ENCODE measurements at places on chromosomes 11 and 22.

- no peak for DNase-seq
Measured at GRCh38 chr11:11545285-11546275, 76.2 kb downstream of the GALNT18 start.

- DNase-seq: no peak
Measured at GRCh38 chr22:43515902-43516301, 104.1 kb downstream of the MPPED1 start.

- DNase-seq: no peak
Measured at GRCh38 chr11:119785131-119785530, 56.1 kb upstream of the NECTIN1 start.

DNA sequence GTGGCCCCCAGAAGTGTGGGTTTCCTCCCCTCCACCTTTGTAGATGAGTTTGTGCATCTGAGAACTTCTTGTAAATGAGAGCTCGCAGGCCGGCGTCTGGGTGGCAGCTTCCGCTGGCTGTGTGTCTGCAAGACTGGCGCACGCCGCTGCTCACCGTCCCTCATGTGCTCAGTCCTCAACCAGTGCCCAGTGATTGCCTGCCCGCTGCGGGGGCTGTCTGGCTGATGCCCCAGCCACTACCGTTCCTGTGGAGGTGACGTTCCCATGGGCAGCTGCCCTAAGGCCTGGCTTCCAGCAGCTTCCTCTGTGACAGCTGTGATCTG is 8.8 kb downstream of the TBX1 start:
- DNase-seq: no peak

GRCh38 chr11:83042964-83043711 is 28.6 kb downstream of the RAB30 start:
- no peak for DNase-seq

- no peak for DNase-seq
Measured at GRCh38 chr11:68358416-68358815, 46.0 kb downstream of the LRP5 start.

DNA sequence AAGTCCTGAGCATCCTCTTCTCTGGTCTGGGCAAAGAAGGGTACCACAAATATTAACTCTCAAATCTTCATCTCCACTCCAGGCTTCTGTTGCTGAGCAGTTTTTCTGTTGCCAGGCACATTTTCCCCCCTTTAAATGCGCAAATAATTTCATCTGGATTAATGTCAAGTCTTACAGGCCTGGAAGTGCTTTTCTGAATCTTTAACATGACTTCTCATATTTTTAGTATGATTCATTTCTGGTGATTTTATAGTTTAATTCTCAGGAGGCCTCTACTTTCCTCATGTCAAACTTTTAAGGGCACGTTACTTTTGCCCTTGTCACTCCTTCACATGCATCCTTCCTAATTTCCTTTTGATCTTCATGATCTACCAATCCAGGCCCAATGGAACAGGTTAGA is 510.2 kb downstream of the METTL15 start:
- DNase-seq: no peak

DNA sequence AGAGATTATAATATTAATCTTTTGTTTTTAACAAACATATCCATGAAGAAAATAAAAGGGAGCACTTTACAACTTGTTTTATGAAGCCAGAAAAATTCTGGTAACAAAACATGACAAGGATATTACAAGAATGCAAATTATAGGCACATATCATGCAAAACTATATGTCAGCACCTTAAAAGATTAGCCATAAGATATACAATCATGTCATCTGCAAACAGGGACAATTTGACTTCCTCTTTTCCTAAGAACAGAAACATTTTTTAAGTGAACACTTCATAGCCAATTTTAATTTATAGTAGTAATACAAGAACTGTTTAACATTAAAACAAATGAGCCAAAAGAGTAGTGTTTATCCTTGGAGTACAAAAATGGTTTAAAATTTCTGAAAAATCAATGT is 916.5 kb upstream of the CNTN5 start:
- DNase-seq: no peak

DNA sequence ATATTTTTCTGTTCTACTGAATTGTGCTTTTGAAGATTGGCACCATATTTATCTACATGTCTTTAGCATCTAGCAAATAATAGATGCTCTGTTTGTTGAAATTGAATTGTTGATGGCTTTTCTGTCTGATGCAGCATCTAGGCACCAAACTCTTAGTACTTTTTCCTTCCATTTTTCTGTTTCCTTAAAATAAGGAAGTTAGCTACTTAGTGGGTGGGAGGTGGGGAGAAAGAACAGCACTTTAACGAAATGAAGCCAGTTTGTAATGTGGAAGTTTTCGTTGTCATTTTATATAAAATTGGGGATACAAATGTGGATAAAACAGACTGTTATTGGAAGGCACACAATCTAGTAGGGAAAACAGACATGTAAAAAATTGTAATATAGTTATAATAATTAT is 76.6 kb downstream of the HIPK3 start:
- no peak for DNase-seq

- no peak for DNase-seq
Measured at GRCh38 chr11:27398400-27398770, 35.4 kb upstream of the CCDC34 start.

DNA sequence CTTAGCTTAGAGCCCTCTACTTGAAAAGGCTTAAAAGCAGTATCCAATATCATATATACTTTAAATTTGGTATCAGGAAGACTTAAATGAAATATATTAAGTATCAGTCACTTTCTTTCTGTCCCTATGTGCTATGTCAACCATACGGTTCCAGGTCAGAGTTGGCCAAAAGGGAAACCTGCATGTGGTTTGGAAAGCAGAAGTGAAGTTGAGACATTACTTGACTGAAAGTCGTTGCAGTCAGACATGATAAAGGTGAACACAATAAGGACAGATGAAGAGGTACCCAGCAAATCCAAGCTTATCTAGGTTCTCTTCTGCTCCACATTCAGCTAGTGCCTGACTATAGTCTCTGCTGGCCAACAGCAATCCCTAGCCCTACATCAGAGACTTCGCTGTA is 336.8 kb downstream of the KCNA4 start:
- DNase-seq: no peak

DNA sequence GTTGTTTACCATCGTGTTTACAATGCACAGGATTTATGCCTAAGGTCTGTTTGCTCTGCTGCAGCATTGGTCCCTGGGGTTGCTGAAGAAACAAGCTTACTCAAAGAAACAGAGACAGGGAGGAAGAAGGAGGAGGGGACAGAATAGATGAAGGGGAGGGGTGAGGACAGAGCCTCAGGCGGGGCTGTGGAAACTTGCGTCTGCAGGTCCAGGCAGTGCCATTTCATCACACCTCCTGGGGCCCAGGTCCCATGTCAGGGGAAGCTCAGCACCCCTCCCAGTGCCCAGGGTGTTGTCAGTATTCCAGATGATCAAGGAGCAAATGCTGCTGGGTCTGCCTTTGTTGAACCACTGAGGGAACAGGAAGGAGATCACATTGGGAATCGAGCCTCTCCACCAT is 1406.8 kb downstream of the TBC1D22A start:
- DNase-seq: no peak

DNA sequence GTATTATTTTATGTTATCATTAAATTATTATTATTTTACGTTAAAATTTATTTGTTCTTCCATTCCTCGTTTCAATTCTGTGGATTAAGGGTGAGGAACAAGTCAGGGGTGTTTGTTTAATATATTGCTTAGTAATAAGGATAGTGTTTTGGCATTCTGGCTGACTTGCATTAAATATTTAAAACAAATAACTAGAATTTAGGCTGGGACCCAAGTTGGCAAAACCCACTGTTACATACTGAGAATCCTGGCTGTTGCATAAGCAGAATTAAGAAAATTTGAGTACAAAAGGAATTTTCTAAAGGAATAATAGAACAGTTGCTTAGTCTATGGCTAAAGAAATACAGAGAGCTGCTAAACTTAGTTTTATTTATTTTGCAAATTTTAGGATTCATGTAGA is 196.4 kb downstream of the GUCY1A2 start:
- DNase-seq: no peak

- peak; percentile 26 for DNase-seq
Measured at GRCh38 chr22:31343235-31344191, 2.6 kb downstream of the PATZ1 start.

GRCh38 chr22:47784991-47785390 is 1022.5 kb downstream of the TBC1D22A start:
- no peak for DNase-seq

DNA sequence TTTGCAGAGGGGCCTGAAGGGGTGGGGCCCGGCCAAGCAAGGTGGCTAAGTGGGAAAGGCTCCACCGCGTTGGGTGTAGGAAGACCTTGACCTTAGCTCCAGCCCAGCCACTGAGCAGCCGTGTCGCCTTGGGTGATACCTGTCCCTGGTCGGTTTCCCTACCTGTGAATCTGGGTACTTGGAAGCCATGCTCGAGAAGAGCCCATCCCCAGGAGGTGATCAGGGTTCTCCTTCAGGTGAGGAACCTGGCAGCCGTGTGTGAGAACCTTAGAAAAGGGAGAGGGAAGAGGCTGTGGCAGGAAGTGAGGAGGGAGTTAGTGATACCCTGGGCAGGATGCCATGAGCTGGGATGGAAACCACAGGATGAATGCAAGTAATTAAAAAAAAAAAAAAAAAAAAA is 21.6 kb downstream of the PPARA start:
- no peak for DNase-seq

DNA sequence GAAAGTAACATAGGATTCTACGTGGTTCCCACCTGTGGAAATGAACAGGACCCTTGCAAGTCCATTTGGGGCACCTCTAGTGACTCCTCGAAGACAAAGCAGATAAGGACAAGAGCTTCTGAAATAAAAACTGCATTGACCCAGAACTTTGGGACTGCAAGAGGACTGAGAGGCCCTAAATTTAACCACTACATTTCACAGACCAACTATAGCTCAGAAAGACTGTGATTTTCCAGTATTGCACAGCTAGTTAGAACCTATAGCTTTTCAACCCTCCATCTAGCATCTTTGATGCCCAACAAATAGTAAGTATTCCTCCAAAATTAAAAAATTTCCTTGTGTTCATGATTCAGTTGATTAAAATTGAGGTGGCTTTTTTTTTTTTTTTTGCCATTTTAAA is 107.6 kb upstream of the CD44 start:
- DNase-seq: no peak

DNA sequence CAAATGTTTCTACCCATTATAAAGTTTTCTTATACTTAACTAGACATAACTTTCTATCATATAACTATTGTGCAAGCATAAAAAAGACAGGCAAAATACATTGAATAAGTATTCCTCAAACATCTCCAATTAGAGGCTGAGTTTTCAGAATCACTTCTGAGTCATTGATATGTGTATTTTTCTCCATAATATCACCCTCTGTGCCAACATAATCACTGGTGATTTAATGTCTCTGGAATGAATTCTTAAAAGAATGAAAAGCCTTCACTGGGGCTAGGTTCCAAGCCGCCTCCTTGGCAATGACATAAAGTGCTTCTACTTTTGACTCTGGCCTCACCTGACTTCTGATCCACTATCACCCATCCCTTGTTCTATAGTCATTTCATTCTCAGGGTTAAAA is 197.0 kb upstream of the E2F8 start:
- no peak for DNase-seq

- DNase-seq: no peak
Measured at GRCh38 chr11:57297221-57297620, 27.5 kb downstream of the TNKS1BP1 start.

DNA sequence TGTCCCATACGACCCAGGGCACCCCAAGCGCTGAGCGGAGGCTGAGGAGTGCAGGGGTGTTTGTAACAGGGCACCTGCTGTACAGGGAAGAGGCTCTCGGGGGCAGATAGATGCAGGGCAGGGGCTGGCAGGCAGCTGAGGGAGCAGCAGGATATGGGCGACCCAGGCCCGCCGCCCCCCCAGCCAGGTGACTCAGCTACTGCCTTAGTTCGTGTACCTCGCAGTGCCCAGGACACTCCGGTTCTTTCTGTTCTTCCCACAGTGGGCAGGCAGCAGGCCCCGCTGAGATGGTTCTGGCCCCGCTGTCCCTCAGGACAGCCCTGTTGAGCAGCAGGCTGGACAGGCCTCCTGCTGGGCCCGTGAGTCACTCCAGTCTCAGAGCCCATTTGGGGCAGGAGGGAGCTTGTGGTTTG is 16.2 kb downstream of the PHLDA2 start:
- no peak for DNase-seq

GRCh38 chr11:11218629-11218986 is 134.4 kb downstream of the CSNK2A3 start:
- no peak for DNase-seq

DNA sequence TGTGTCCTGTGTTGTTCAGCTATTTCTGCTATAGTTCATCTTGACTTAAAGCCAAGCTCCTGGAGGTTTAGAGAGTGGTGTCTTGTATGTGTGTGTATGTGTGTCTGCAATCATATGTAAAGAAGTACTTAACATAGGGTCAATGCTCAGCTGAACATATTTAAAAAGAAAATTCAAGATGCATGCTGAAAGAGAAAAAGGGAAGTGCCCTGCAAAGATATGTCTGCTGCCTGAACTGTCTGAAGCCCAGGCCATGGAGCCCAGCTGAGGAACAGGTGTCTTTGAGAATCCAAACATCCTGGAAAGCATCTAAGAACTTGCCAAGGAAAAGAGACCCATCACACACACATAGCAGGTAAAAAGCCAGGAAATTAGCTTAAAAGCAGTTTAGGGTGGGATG is 6.6 kb downstream of the TCN1 start:
- no peak for DNase-seq

DNA sequence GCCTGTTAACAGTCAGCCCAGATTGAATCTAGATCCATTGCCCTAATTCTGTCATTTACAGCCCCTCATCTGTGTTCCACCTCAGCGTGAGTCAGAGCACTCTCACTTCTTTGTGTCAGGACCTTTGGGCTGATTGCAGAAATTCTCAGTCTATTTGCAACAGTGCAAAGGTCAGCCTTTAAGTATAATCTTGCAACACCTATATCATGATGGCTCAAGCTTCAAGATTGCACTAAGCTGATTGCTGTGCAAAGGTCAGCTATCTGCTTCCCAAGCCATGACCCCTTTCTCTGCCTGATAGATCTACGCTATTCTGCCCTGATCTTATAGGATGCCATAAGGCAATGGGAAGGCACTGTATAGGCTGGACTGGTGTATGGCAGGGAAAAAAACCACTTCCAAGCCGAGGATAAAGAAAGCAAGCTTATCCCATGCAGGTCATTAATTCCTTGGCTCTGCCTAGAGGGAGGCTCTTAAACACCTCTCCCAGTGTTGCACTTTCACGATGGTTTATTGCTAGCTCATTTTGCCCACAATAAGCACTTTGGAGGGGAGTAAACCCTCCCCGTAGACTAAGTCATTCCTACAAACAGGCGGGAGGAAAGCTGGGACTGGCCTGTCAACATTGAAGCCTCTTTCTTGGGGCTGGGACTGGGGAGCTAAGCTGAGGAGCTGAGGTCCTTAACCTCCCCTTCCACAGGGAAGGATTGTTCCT is 100.6 kb downstream of the RRAS2 start:
- no peak for DNase-seq

- DNase-seq: no peak
Measured at GRCh38 chr11:38315151-38315550, 1717.1 kb upstream of the RAG2 start.

GRCh38 chr11:75539459-75540334 is 14.0 kb upstream of the GDPD5 start:
- no peak for DNase-seq

DNA sequence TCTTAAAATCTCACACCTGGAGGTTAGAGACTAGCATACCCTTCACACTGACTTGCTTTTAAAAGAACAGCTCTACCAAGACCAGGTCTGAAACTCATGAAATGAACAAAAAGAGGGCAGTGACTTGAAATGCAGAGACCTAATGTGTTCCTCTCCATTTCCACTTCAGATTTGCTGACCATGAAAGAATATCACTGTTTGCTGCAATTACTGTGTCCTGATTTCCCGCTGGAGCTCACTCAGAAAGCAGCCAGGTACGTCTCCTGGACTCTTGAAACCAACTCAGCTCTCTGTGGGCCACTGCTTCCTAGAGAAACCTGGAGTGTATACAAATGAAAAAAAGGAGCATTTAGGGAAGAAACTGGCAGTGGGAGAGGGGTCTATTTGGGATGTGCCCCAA is 39.2 kb downstream of the ARFGAP2 start:
- DNase-seq: no peak
